ENCODE measurements at places on chromosomes 11 and 22.

- no peak for DNase-seq
Measured at GRCh38 chr11:68002938-68003845, 705 bp downstream of the UNC93B1 start.

- DNase-seq = peak; percentile 47
Measured at GRCh38 chr11:78801161-78801884, 226.7 kb upstream of the NARS2 start.

GRCh38 chr11:73659961-73660360 is 13.6 kb downstream of the PLEKHB1 start:
- DNase-seq = no peak

- no peak for DNase-seq
Measured at GRCh38 chr11:12090761-12091258, 19.6 kb upstream of the MICAL2 start.

DNA sequence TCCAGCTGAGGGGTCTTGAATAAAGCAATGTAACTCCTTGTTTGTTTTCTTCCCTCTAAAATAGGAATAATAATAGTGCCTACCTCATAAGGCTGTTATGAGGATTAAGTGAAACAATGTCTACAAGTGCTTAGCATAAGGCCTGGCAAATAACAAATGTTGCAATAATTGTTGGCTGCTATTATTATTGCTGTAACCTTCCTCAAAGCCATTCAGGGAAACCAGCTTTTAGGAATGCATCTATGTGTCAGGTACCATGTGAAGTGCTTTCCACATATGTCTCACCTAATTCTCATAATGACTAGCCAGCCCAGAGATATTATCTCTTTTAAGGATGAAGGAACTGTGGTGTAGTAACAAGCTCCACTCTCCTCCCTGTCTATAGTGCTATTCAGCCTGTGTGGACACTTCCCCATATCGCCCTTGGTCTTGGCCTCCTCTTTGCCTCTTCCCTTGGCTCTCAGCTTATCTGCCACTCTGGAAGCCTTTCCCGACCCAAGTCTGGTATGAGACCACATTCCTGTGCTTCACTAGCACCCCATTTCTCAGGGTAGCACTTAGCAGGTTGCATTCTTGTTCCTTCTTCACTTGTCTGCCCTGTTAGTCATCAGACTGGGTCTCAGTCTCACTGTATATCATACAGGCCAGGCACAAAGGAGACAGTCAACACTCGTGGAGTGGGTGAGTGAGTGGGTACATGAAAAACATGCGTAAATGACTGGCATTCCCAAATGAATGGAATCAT is 23.8 kb downstream of the CSNK2A3 start:
- no peak for DNase-seq

- DNase-seq = no peak
Measured at GRCh38 chr11:36487619-36488018, 22.5 kb downstream of the TRAF6 start.

DNA sequence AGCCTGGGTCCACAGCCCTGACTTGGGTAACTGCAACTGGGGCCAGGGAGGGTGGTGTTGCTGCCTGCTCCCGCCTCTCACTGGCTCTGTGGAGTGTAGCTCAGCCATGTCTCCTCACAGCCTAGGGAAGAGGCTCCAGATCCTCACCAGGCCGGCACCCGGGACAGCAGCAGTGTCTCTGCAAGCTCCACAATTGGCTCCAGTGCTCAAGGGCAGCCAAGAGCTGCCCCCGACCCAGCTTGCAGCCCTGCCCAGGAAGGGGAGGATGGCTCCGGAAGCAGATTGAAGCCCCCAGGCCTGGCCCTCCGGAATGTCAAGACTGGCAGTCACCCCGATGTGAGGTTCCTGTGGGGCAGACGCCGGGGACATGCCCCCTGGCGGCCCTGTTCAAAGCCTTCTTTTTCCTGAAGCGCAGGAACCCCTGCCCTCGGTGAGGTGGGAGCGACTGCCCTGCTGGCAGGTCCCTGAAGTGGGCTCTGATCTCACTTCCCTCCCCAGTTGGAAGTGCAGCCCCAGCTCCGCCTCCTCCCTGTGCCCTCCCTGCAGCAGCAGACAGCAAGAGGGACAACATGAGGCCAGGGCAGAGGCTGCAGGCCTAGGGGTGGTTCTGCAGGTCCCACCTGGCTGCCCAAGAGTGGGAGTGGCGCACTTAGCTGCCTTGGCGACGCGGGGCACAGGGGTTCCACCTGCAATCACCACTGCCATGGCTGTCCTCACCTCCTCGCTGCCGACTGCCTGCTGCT is 816.2 kb upstream of the LUZP2 start:
- DNase-seq = no peak

DNA sequence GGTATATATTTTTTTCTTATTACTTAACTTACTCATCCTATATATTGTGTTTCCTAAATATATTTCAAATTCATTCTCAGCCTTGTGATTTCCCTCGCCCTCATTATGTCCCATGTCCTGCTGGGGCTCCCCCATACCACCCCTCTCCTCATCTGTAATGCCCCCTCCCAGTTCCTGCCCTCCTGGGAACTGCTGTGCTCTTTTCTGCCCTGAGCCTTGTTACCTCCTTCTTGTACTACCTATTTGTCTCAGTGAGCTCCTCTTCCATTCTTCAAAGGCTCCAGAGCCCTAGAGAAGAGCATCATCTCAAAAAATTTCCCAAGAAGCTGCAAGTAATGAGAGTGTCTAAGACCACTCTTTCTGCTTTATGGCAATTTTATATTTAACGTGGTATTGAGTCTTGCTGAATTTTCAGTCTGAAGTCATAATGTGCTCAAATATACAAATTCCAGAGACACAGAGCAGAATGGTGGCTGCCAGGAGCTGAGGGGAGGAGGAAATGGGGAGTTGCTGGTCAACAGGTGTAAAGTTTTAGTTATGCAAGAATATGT is 66.5 kb upstream of the TOP3B start:
- DNase-seq = no peak

GRCh38 chr22:20424932-20425565 is 12.6 kb downstream of the SCARF2 start:
- DNase-seq = peak; percentile 64
